ENCODE measurements at places on chromosomes 5 and 9.

GRCh38 chr9:81538890-81539289 lies 150.5 kb downstream of the TLE1 start:
- no peak for DNase-seq

DNA sequence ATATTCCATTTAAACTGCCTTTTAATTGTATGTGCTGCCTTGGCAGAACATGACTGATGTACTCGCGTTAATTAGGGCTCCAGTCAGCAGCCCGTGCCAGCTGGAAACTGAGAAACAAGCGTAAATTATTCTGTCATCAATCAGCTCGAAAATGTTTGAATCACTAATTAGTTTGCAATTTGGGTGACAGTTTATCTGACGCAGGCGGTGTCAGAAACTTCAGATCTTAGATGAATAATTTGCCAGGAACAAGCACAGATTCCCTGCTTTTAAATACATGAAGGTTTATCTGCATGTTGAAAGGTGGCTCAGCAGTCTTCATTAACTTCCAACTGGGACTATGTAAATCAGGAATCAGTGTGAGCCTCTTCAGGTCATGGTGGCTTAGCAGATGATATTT lies 176.0 kb upstream of the TLE4 start:
- DNase-seq, result no peak

- DNase-seq, result no peak
Measured at GRCh38 chr9:93587284-93587650, 10.9 kb downstream of the PHF2 start.

DNA sequence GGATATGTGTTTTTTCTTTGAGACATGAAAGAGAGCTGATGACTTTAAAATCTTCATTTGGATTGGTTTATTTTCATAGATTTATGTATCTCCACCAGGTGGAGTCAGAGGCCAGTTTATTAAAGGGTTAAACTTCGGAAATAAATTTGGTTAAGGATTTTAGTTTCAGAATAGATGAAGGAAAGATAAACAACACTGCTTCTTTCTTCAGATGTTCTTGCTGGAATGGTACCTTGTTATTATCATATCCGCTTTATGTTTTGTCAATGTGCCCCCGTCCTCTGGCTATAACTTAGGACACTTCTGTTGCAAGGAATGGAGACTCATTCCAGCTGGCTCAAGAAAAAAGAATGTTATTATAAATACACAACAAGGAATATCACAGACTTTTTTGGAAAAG lies 81.2 kb downstream of the ALDH1A1 start:
- no peak for DNase-seq

DNA sequence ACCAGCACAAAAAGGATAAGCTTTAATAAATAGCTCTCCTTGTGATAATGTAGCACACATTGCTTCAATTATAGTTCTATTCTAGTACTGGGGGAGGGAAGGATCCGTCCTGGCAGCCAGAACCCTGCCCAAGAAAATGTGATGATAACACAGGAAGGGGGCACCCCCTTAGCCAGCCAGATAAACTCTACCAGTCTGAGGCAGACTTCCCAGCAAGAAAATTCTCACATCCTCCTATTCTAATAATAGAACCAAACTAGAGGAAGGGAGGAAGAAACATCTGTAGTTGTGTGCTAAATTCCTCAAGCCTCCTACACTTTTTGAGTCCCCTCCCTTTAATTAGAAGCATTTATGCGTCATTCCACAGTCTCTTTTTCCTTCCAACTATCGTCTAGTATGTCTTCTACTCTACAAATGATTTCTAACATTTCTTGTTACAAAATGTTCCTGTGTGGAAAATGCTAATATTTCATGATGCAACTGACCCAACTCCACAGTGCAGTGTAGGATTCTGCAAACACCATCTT lies 261.0 kb downstream of the SEMA5A start:
- no peak for DNase-seq

DNA sequence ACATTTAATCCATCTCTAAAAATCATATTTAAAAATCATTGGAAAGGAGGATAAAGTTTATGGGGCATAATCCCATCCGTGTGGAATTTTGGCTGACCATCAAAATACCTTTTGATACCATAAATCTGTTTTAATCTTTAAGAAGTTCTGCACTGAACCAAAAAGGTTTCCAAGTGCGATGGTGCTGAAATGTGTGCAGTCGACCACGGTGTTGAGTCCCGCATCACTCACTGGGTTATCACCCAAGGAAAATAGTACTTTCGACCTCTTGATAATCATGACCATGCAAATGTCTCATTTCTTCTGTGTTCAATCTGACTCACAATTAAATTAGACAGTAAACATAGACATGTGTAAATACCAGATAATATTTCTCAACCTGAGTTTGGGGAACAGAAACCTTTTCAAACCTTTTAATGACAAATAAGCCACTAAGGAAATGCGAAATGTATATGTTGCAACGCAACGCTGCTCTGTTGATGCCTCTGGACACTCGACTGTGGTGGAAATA lies 62.0 kb upstream of the CDH6 start:
- DNase-seq, result no peak

GRCh38 chr5:169507051-169507450 lies 76.5 kb upstream of the SPDL1 start:
- no peak for DNase-seq

GRCh38 chr9:13786131-13786530 lies 506.6 kb upstream of the MPDZ start:
- no peak for DNase-seq

DNA sequence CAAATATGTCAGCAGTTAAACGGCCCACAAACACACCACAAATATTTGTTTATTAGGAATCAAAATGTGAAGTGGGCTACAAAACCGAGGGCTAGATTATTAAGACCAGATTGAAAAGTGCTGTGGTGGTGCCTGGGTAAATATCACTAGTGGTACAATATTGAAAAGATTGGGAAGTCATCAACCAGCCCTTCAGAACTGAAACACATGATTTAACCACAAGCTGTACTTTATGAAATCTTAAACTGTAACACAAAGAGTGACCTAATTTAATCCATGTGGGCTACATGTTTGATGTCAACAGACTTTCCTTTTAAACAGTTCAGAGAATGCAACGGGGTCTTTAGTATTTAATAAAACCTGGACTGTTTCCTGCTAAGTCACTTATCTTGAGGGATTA lies 182.3 kb downstream of the SPATA31D1 start:
- DNase-seq, result no peak

DNA sequence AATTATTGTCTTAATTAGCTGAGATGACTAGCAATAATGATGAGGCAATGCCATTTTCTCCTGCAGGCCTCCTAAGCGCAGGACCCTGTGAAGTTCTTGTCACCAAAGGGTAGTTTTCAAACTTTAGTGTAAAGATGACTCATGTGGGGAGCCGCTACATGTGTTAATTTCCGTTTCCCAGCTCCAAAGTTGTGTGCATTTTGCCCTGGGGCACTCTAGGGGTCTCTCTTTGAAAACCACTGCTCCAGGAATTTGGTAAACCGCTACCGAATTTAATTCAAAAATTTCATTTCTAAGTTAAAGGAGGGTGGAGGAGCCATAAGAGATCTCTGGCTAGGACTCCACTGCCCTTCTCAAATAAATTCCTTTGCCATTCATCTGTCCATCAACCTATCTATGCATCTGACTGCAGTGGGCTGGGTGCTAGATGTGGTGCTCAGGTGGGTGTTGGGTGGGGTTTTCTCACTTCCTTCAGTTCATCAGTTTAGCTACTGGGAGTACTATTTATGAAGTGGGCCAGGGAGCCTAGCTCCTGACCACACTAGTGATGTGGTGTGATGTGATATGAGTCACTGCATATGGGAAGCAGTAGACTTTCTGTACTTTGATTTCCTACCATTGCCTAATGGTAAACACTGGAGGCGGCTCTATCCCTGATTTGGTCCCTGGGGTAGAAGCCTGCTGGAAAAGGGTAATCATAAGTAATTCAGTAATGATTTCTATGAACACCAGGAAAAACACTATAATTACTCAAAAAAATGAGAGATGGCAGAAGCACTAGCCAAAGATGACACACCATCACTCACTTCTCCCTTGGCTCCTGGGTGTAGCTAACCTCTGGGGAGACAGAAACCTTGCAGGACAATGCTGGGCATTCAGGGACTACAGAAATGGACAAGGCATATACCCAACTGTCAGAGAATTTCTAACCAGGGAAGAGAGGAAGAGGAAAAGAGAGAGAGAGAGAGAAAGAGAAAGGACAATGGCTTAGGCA lies 4.0 kb upstream of the ZSWIM6 start:
- DNase-seq, result no peak

- DNase-seq, result no peak
Measured at GRCh38 chr9:125284855-125285254, 23.2 kb downstream of the GAPVD1 start.

GRCh38 chr9:92440751-92441046 lies 16.4 kb upstream of the OMD start:
- DNase-seq, result no peak

GRCh38 chr9:105646879-105647594 lies 15.2 kb upstream of the TAL2 start:
- no peak for DNase-seq

GRCh38 chr9:108694170-108694569 lies 161.6 kb downstream of the ACTL7B start:
- DNase-seq, result no peak

DNA sequence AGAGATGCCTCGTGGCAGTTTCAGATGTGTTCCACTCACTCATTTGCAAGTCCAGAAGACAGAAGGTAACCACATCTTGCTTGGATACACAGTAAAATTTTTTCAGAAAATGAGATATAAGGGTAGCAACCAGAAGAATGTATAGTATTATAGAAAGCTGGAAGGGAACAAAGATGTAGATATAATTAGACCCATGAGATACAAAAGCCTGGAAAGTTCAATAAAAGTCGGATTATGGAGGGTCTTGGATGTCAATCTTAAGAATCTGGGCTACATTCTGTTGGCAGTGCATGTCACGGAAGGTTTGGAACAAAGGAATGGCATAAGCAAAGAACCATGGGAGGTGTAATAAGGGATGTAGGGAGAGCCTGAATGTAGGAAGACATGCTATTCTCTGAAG lies 5.1 kb upstream of the CEP78 start:
- no peak for DNase-seq

DNA sequence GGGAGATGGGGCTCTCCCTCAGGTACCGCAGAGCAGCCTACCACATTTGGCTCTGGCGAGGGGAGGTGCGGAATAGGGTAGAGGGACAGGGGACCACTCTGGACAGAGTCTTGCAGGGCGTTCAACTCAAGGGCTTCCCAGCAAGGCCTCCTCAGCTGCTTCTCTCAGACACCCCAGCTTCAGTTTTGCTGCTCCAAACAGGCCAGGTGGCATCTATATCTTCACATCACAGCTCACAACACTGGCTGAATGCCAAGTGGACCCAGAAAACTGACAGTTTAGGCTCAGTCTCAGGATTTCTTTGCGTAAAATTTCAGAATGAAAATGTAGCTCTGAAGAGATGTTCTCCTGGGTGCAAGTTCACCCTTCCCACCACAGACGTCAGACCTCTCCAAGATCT lies 592.6 kb upstream of the ADAMTS16 start:
- no peak for DNase-seq

GRCh38 chr9:70093944-70094343 lies 50.3 kb downstream of the MAMDC2 start:
- no peak for DNase-seq

- DNase-seq, result no peak
Measured at GRCh38 chr9:69623276-69623675, 48.9 kb downstream of the APBA1 start.

- no peak for DNase-seq
Measured at GRCh38 chr5:55925712-55926111, 69.1 kb downstream of the IL6ST start.

DNA sequence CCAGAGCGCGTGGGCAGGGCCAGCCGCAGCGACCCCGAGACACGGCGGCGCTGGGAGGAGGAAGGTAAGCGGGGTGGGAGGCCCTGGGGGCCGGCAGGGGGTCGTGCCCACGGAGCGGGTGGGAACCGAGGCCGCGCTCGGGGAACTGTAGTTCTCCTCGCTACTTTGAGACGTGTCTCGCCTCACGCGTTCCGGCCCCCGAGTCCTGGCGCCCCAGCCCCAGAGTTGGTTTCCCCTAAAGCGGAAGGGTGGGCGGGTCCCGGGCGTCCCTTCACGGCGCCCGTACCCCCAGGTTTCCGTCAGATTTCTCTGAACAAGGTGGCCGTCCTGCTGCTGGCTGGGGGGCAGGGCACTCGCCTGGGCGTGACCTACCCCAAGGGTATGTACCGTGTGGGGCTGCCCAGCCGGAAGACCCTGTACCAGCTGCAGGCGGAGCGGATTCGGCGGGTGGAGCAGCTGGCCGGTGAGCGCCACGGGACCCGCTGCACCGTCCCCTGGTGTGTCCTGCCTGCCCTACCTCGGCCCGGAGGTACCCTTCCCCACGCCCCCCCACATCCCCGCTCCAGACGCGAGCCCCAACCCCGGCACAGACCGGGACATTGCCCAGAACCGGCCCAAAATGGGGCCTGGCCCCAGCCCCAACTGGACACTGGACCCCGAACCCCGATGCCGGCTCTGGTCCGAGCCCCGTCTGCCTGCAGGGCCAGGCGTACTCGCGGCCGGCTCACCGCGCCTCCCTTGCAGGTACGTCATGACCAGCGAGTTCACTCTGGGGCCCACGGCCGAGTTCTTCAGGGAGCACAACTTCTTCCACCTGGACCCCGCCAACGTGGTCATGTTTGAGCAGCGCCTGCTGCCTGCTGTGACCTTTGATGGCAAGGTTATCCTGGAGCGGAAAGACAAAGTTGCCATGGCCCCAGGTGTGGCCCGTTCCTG lies 709 bp downstream of the UAP1L1 start:
- peak; percentile 15 for DNase-seq

- no peak for DNase-seq
Measured at GRCh38 chr5:168449166-168449565, 37.1 kb upstream of the RARS1 start.

DNA sequence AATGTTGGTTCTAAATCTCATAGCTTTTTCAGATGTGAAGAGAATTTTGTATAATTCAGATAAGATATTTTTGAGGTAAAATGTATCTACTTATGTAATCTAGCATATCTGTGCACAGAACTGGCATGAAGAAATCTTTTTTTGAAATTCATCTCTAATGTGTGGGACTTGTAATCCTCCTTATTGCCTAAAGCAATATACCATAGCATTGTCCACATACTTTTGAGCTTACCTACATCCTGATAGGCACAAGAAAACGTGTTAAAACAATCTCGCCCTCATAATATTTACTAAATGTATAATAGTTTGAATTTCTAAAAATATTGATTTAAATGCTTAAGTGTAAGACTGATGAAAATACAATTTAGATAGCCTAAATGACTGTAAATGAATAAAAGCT lies 1686.5 kb upstream of the ACO1 start:
- DNase-seq, result no peak

DNA sequence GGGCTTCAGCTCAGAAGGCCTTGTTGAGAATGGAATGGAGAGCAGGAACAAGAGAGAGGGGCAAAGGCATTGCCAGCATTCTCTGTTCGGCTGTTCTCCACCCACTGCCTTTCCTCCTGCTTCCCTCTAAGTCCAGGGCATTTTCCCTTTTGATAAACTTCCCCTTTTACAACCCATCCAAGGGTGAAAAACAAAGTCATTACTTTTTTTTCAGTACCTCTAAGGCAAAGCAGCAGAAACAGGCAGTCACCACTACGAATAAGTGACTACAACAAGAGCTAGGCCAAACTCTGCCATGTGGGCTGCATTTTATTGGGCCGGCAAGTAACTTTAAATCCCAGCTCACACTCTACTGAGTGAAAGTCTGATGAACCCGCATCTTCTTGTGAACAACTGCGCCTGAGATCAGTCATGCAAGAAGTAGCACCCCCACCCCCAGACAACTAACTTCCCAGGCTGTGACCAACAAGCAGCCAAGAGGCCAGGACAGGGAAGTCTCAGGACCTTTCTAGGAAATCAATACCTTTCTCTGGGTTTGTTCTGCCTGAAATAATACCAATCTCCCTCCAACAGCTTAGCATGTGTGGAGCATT lies 13.1 kb downstream of the IL7R start:
- DNase-seq, result no peak
